ENCODE measurements at places on chromosomes 6 and 20. TPM values are rescaled to one million over a fixed set of nuclear protein-coding genes. Genes with fewer than 3 reads are reported as not detected.

DNA sequence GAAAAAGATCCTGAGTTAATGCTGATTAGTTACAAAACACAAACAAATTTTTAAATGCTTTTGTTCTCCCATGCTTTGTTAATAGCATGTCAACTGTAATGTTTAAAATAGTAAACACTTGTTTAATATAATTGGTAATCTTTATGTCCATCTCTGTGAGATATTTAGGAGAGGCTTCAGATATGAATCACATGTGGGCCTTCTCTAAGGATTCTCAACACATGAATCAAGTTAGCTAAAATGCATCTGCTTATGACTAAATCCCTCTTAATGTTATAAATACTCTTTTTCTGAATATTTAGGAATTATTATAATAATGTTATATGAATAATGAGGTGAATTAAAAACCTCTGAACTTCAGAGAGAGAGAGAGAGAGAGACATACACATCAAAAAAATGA, 345.9 kb upstream of the MANEA start:
- no peaks in the 10 kb centered on the region for H3K27me3 ChIP-seq
- H3K4me1 ChIP-seq: no peaks in the 10 kb centered on the region
- no peaks in the 10 kb centered on the region for H3K36me3 ChIP-seq
- no peak overlapping the region for H3K27ac ChIP-seq

GRCh38 chr6:46323966-46324622, 153.3 kb upstream of the ENPP5 start:
- no peaks in the 10 kb centered on the region for H3K36me3 ChIP-seq
- no peak for DNase-seq
- peaks cover 8% of the 10 kb centered on the region for H3K4me1 ChIP-seq

DNA sequence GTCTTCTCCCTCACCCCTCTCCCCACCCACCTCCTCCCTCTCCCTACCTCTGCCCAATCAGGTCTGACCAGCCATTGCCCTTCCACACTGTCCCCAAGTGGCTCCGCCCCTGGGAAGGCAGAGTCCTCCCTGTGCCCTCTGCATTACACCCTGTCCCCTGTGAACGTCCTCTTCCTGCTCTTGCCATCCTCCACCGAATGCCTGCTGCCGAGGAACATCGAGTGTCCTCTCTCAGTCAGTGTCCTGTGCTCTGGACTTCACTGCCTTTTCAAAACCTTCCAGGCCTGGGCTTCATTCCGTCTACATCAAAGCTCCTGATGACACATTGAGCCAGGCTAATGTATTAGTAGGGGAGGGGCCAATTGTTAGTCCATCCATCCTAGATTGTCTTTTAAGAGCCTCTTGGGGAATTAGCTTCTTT, 3.3 kb upstream of the PACSIN1 start:
- H3K36me3 ChIP-seq: no peaks in the 10 kb centered on the region
- H3K4me1 ChIP-seq: peaks cover 4% of the 10 kb centered on the region
- H3K27ac ChIP-seq: no peak overlapping the region
- no peak overlapping the region for H3K4me3 ChIP-seq

GRCh38 chr20:62535964-62536363, 60.2 kb upstream of the GATA5 start:
- no peak overlapping the region for H3K27ac ChIP-seq
- no peaks in the 10 kb centered on the region for H3K4me1 ChIP-seq
- no peak overlapping the region for H3K4me3 ChIP-seq
- no peaks in the 10 kb centered on the region for H3K36me3 ChIP-seq
- H3K27me3 ChIP-seq: no peaks in the 10 kb centered on the region
- no peak for DNase-seq

DNA sequence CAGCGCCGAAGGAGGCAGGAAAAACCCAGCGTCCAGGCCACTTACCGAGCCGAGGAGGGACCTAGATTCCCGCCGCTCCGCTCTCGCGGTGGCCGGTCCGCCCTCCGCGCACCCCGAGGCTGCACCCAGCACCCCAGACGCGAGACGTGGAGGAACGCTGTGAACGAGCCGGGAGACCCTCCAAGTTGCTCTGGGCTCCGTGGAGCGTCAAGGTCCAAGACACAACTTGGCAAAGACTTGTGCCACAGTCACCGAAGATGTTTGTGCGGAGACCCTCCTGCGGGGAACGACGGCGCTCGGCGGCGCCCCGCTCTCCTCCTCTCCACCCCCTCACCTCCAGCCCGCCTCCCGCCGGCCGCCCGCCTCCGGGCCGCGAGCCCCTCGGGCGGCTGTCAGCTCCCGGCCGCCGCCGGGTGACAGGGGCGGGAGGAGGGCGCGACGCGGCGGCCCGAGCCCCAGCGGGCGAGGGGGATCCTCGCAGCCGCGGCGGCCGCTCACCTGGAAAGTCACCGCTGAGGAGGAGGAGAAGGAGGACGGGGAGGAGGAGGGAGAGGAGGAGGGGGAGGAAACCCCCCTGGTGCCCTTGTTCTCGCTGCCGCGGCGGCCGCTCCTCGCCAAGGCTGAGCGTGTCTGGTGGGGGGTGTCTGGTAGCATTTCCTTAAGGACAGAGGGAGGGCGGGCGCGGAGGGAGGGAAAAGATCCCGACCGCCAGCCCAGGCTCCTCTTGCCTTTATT, 637 bp upstream of the HIVEP2 start:
- H3K4me1 ChIP-seq: no peaks in the 10 kb centered on the region
- peak overlapping the region; percentile 88 for H3K27ac ChIP-seq
- peak overlapping the region; percentile 84 for H3K4me3 ChIP-seq
- H3K27me3 ChIP-seq: peaks cover 57% of the 10 kb centered on the region
- DNase-seq: peak; percentile 84
- H3K36me3 ChIP-seq: no peaks in the 10 kb centered on the region

DNA sequence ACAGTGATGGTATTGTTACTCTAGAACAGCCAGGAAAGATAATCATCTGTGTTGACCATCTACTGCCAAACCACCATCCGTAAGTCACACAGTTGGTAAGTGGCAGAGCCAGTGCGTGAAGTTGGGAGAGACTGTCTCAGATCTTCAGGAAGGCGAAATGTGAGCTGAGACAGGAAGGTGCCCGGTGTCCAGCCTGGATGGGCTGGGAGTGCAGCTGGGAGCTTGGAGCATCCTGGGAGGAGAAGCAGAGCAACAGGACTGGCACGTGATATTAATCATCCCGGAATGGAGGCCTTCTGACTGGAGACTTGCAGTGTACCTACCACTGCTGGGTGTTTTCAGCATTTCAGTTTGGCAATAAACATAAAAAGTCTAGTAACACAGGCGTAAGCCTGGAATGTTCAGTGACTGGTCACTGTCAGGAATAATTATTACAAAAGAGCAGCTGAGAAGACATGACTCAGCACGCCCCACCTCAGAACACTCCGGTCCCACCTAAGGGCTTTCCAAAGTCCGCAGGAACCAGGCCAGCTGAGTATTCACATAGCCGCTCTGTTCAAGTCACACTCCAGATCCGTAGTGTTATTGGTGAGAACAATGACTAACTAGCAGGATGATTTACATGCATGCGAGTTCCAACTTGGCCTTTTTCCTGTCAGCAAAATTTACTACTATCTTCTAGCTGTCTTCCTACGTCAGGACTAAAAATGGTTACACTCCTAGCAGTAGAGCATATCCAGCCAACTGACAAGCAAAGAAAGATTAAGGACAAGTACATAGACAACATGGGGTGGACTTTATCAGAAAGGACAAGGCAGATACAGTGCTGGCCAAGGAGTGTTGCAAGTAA, 45.1 kb upstream of the PNRC1 start:
- H3K4me3 ChIP-seq: no peak overlapping the region
- DNase-seq: no peak
- no peaks in the 10 kb centered on the region for H3K27me3 ChIP-seq
- no peaks in the 10 kb centered on the region for H3K36me3 ChIP-seq
- H3K27ac ChIP-seq: no peak overlapping the region
- H3K4me1 ChIP-seq: no peaks in the 10 kb centered on the region

- H3K27me3 ChIP-seq: peaks cover 6% of the 10 kb centered on the region
- no peak for DNase-seq
- no peak overlapping the region for H3K27ac ChIP-seq
- H3K36me3 ChIP-seq: no peaks in the 10 kb centered on the region
These were observed 37.6 kb downstream of the SLC2A10 start for GRCh38 chr20:46746956-46747526.

DNA sequence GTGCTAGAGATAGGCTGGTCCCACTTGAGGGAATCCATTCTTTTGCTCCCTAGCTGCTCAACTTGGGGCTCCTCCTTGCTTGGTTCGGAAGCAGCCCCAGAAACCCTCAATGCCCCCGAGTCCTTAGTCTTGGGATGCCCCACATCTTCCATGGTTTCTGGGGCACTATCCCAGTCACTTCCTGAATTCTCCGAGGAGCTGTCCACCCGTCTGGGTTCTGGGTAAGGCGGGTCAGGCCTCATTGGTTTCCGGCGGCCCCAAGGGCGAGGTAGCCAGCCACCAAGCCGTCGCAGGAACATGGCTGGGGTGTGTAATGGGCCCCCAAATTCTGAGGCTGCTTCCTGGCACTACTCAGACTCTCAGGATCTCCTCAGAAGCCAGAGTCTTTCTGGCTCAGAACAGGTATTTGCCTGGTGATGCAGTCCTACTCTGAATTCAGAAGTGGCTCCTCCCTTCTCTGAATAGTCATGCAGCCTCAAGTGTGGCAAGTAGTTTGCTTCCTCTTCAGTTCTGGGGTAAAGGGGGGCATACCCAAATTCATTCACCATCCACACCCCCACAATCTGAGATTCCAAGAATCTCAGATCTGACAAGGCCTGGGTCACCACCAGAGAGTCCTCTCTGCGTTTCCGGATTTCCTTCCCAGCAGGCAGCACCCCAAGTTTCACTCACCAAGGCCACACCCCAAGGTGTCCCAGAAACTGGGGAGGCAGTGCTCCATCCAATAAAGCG, 763 bp downstream of the C6orf47 start:
- peaks cover 21% of the 10 kb centered on the region for H3K36me3 ChIP-seq
- peaks cover 11% of the 10 kb centered on the region for H3K4me1 ChIP-seq
- no peaks in the 10 kb centered on the region for H3K27me3 ChIP-seq
- peak overlapping the region; percentile 99 for H3K4me3 ChIP-seq
- DNase-seq: peak; percentile 70

RIPPLY2 gene
- 0.88 TPM for total RNA-seq

OTOR gene
- total RNA-seq: not detected

VWA7 gene
- 0.29 TPM for total RNA-seq

ARG1 gene
- total RNA-seq: not detected

ZBTB12 gene
- total RNA-seq: 28.2 TPM
